ENCODE measurements at places on chromosomes 13 and 19. TPM values are rescaled to one million over a fixed set of nuclear protein-coding genes. Genes with fewer than 3 reads are reported as not detected.

Gene FUT1
- 0.26 TPM for polyA plus RNA-seq

Gene MAB21L1
- polyA plus RNA-seq, result 0.28 TPM

Gene PRR22
- 1.0 TPM for polyA plus RNA-seq

Gene RGL3
- polyA plus RNA-seq, result not detected

Gene ZNF471
- polyA plus RNA-seq, result 30.0 TPM

Gene GNG14
- polyA plus RNA-seq, result not detected

Gene MICOS13
- polyA plus RNA-seq, result 52.3 TPM
